ENCODE measurements at places on chromosomes 1 and 21.

DNA sequence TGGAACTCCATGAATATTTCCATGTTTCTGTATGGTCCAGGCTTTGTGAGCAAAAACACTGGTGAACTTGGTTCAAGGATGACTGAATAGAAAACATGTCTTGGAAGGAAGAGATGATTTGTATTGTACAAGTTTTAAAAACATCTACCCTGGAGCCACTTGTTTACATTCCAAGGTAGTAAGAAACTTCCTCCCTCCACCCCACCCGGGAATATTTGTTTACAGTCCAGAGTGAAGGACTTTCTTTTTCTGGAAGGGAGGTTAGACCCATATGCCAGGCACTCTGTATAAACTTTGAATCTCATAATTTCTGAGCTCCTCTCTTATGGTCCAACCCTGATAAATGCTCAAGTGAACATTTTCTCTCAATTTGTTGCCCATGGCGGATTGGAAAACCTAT is 323.3 kb upstream of the LYPLAL1 start:
- no peak for DNase-seq

DNA sequence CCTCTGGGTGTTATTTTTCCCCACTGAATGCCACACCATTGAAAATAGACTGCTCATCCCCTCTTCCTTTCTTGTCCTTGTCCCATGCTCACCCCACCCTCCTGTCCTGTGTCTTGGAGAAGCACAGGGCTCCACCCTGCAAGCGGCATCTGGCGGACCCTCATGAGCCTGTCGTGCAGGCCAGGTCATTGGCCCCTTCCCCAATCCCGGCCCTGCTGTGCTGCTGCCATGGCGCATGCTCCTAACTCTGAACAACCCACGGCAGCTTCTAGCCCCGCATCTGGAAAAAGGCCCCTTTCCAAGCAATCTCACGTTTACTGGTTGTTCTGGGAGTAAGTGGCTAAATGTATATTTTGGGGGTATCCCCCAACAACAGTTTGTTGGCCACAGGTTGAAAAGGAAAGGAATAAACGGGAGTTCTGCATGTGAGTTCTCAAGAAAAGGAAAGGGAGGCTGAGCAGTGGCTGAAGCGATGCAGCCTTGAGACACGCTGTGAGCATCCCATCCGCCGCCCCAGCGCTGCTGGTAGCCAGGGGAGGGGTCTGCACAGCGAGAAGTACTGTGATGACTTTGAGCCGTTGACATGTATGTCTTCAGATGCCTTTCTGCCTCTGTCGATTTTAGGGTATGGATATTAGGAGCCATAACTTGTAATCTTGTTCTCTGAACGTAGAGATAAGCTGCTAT is 16.3 kb downstream of the AGMAT start:
- no peak for DNase-seq

- DNase-seq, result no peak
Measured at GRCh38 chr1:83026745-83027144, 972.2 kb downstream of the TTLL7 start.

DNA sequence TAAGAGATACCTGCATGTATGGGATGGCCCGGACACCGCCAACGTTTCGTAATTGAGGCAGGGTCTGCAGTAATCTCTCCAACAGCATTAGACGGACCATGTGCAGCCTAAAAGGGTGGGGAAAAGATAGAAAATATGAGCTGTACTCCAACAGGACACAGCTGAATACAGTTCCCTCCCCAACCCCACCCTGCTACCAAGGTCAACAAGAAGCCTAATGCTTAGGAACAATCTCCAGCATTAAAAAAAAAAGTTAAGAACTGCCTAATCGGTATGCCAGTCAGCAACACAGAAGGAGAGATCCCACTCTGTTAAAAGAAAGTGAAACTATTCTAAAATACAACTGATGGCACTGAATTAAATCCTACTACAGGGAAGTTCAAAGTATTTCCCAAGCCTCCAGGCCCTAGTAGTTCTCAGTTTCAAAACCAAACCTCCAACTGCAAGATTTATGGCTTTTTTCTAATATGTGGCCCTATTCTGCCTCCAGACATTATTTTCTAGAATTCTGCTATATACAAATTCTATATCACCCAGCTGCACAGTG is 81.0 kb downstream of the UBR4 start:
- DNase-seq, result no peak

GRCh38 chr1:27570784-27571183 is 33.2 kb downstream of the AHDC1 start:
- no peak for DNase-seq

- DNase-seq, result no peak
Measured at GRCh38 chr1:2941907-2942306, 79.4 kb upstream of the ACTRT2 start.

DNA sequence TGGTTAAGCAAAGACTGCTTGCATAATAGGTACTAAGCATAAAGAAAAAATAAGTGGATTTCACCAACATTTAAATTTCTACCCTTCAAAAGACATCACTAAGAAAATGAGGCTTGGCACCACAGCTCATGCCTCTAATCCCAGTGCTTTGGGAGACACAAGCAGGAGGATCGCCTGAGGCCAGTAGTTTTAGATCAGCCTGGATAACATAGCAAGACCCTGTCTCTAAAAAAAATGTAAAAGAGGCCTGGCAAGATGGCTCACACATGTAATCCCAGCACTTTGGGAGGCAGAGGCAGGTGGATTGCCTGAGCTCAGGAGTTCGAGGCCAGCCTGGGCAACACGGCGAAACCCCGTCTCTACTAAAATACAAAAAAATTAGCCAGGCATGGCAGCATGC is 73.0 kb downstream of the PIGK start:
- DNase-seq, result no peak

- no peak for DNase-seq
Measured at GRCh38 chr1:54965624-54966340, 14.6 kb upstream of the TMEM61 start.

DNA sequence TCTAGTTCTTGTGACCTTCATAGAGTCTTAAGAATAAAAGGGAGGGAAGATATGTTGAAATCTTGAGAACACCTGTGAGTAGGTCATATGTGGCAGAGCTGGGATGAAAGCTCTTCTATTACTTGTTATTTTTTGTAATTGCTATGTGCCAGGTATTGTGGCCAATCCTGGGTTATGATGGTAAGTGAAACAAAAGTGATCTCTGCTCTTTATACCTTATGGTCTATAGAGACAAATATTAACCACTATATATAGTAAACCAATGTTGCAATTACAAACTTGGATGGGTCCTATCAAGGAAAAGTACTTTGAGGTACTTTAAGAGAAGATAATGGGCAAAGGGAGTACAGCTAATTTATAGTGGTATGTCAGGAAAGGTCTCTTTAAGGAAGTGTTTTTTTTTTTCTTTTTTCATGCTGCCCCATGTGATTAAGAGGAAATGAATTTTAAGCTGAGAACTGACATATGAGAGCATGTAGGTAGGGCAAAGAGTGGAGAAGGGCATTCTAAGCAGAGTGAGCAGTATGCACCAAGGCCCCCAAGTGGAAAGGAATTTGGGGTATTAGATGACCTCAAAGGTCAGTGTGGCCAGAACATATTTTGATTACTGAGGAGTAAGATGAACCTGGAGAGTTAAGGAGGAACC is 43.3 kb downstream of the POU2F1 start:
- no peak for DNase-seq

DNA sequence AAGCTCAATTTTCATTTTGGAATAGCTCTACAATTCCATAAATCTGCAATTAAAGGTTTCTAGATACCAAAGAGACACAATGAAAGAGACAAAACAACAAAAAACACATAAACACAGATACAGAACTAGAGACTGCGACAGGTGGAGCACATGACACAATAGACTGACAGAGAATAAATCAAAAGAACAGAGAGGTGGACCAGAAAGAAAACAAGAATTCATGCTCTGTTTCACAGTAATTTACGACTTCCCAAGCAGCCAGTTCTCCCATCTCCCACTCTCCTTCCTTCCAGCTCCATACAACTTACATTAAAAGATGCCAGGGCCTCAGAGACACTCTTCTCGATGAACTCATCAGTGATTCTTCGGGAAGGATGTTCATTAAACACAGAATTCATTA is 15.1 kb upstream of the RBM8A start:
- DNase-seq, result no peak

GRCh38 chr1:241593186-241593585 is 47.0 kb downstream of the CHML start:
- DNase-seq, result no peak

All from right forelimb (tissue), 1 donor.